Body of pancreas (tissue), 4 donors: ENCODE measurements at places on chromosomes 13 and 19. TPM values are rescaled to one million over a fixed set of nuclear protein-coding genes. Genes with fewer than 3 reads are reported as not detected.

Gene FLT3
- 2.0 TPM for total RNA-seq

DNA sequence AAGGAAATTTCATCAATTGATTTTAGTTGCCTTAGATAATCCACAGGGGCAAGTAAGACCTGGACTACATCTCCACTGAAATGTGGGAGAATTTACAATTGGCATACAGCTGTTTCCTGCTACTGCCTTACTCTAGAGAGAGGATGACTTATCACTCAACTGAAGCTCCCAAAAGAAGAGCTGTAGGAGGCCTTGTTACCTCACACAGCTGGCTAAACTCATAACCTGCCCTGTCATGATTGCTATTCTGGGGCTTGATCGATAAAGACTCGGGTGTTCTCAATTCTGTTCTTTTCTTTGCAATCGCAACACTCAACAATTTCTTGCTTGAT lies 1396.4 kb downstream of the EFNB2 start:
- DNase-seq, result no peak

Gene IGFLR1
- 11.2 TPM for total RNA-seq

DNA sequence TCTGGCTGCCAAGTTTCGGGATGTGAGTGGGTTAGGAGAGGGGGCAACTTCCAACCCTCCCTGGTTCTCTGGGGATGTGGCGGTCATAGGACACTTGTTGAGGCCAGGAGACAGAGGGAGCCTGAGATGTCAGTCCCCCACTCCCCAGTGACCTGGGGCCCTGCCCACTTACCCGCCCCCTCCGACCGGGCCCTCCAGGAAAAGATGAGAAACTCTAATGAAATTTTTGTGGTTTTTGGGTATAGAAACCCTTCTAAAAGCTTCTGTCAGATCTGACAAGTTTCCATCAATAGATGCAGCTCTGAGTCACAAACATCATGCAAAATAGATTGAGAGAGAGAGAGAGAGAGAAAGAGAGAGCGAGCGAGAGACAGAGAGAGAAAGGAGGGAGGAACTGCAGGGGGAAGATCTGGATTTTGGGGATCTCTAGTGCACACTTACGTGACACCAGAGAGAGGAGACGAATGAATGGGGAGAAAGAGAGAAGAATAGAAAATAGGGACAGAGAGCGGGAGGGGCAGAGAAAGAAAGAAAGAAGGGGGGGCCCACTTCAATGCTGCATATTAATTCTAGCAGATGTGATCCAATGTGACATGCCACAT lies 94.0 kb downstream of the PTPRS start:
- DNase-seq, result no peak

- no peak for DNase-seq
Measured at GRCh38 chr13:19184176-19184575, 2.6 kb upstream of the TUBA3C start.

DNA sequence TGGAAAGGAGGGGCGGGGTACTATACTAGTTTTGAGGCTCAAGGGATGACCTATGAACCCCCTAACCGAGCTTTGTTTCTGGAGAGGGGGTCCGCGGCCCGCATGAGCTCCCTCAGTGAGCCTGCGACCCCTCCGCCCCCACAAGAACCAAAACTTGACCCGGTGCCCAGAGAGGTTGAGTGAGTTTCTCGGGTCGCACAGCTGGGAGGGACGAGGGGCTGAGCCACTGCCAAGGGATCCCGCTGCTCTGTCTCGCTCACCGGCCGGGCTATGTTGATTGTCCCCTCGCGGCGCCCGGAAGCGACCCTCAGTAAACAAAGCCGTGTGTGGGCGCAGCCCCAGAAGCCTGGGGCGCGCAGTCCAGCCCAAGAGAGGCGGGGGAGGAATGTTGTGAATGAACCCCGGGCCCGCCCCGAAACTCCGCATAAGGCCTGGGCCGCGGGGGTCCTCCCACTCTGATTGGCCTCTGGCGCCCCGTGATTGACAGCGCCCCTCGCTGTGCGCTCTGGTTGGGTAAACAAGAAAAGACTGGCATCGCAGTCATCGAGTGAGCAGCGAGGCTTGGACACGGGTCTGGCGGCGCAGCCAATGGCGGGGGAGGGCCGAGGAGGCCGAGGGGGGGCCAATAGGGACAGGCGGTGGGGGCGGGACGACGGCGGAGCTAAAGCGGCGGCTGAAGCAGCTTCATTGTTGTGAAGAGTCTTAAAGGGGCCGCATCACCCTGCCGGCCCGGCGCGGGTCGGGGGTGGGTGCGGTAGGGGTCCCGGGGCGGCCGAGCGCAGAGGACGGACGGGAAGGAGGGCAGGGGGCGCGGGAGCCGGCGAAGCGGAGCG lies at the start of gene ZSWIM4:
TSS of gene ZSWIM4 (plus strand) at position 687 of the 833 bp plus-strand sequence. CDS start 206 bp downstream, outside the sequence.
- DNase-seq, result peak; percentile 99

Gene KASH5
- 0.66 TPM for total RNA-seq

DNA sequence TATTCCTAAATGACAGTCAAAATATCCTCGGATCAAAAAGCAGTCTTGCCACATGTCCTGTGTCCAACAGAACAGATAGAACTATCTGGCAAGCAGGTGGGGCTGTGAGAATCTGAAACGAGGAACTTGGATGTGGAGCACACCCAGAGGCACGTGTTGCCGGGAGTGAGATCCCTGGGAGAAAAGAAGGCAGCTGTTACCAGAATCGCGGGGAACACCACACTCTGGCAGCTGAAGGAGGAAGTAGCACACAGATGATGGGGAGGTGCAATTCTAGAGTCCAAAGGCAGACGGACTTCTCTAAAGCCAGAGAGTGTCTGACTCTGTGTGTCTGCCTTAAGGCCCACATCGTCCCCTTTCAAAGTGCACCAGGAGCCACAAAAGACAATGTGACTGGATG lies 22.3 kb downstream of the SLC7A1 start:
- peak; percentile 78 for DNase-seq

Gene MISP3
- total RNA-seq, result 21.1 TPM

DNA sequence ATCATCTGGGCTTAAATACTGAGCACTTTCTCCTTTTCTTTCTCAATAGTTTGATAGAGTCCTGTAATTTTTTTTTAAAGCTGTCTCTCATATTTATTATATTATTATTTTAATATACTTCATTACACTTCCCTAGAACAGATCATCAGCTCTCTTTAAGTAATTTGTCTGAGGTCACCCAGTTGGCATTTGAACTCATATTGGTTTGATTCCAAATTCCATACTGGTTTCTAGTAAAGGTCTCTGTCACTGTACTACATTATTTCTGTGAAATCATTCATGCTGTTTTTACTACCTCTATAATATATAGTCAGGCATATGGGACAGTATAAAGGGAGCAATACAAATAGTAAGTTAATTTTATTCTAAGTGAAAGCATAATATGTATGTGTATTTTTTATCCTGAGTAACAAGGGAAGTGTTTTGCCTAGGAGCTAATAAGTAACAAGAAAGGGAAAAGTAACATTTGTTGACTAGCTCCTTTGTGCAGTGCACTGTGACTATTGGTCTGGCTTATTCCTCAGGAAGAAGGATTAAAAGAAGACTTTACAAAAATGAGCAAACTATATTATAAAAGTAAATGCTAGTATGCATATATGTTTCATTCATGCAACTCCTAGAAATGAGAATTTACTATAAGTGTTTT lies 14.3 kb downstream of the LPAR6 start:
- no peak for DNase-seq

Gene RNU6-9
- total RNA-seq, result not detected

Gene LGALS4
- total RNA-seq, result 153 TPM

- DNase-seq, result peak; percentile 40
Measured at GRCh38 chr13:40558656-40559055, 107.8 kb downstream of the FOXO1 start.

Gene ATP7B
- total RNA-seq, result 6.9 TPM

Gene PRKCG
- 0.26 TPM for total RNA-seq

- peak; percentile 76 for DNase-seq
Measured at GRCh38 chr19:5115771-5116202, 146.9 kb downstream of the KDM4B start.

Gene CYP4F8
- total RNA-seq, result not detected

DNA sequence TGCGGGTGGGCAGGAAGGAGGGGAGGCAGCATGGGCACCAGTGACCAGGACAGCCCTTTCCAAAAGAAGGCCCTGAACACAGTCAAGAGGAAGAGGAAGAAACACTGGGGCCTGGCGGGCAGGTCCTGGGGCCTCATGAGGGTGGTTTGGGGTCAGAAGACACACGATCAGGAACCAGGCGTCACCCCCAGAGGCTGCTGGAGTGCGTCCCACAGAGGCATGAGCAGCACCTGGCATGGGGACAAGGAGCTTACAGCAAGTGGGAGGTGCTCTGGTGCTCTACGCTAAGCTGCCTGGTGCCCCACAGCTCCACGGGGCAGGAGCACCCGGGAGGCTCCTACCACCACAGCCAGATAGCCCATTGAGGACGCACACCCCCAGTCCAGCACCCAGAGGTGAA lies 20.0 kb downstream of the ELL start:
- peak; percentile 38 for DNase-seq

- DNase-seq, result no peak
Measured at GRCh38 chr19:56253737-56254136, 18.8 kb upstream of the EDDM13 start.

- no peak for DNase-seq
Measured at GRCh38 chr13:99687723-99688397, 186.6 kb downstream of the TM9SF2 start.

Gene EPSTI1
- total RNA-seq, result 1.6 TPM

- peak; percentile 12 for DNase-seq
Measured at GRCh38 chr13:98927951-98928927, 49.6 kb downstream of the DOCK9 start.

DNA sequence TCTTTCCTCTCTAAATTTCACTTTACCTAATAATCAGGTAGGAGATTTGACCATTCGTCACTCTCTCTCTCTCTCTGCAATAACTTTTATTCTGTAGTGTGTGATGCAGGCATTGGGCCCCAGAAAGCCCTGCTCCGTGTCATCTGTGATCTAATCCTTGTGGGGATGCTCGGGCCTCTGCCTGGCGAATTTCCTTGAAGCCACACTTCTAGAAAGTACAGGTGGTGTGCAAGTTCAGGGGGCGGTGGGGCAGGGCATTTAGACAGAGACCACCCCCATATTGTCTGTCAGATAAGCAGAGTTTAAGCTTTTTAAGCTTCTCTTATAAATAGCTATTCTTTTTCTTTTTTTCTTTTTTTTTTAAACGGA lies 53.4 kb upstream of the GPR12 start:
- DNase-seq, result no peak

Gene ARHGAP35
- total RNA-seq, result 22.8 TPM

DNA sequence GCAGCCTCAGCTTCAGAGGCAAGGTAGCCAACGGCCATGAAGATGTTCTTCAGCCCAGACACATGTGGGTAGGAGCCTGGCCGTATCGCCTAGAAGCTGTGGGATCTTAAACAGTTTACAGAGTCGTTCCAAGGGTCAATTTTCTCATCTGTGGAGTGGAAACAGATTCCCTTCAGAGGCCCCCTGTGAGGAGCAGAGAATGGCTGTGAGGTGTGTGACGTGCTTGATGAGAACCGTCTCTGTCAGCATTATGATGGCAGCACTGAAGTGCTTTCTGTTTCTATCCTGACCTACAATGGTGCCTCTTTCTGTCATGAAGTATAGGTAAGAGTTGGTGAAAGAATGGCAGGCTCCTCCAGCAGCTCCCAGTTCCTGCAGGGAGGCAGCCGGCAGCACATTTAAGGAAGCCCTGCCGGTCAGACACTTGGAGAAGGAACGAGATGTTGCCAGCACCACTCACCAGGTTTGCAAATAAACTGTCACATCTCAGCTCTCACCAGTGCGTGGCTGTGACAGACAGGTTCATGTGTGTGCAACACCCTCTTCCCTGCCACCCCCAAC lies 277.3 kb downstream of the FOXO1 start:
- DNase-seq, result no peak

GRCh38 chr13:78334059-78334458 lies 269.3 kb downstream of the POU4F1 start:
- no peak for DNase-seq

Gene NLRP9
- not detected for total RNA-seq

Gene SERP2
- 5.2 TPM for total RNA-seq

DNA sequence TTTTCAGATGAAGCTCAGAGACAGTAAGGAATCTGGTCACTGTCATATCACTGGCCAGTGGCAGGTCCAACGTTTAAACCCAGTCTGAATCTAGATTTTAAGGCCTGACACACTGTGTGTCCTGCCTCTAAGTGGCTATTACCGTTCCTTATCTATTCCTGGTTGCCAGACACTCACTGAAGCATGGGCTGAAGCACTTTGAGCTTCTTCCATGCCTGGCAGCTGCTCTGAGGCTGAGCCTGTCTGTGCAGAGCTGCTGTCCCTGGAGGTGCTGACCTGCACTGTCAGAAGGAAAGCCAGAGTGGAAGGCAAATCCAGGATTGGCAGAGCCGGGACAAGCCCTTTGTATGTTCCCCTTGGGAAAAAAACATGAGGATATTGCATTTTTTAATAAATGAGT lies 109.2 kb upstream of the SLC7A1 start:
- no peak for DNase-seq

DNA sequence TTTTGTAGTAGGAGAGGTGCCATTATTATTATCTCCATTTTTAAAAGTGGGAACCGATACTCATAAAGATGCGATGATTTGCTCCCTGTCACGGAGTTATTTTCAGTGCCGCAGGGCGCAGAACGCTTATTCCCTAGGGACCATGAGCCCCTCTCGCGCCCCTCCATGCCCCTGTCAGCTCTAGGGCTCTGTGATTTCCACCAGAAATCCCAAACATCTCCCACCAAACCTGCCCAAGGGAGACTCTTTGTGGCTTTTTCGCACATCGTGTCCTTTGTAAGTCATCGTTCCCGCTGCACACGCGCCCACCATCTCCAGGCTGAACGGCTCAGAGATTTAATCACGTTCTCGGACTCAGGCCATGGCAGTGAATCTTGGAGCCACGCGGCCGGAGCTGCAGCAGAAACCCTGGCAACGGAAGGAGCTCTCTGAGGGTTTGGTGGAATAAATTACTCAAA lies 105.1 kb downstream of the DNAJC15 start:
- DNase-seq, result peak; percentile 40
